ENCODE measurements at places on chromosomes 4 and X.
A peak's percentile ranks its signal among the peaks of the same experiment; 100 is the strongest.

- DNase-seq: peak; percentile 24
These were observed 147.5 kb downstream of the INPP4B start for GRCh38 chr4:142698552-142698951.

- DNase-seq: no peak
These were observed 24.2 kb upstream of the P2RY8 start for GRCh38 chrX:1561164-1561563.

DNA sequence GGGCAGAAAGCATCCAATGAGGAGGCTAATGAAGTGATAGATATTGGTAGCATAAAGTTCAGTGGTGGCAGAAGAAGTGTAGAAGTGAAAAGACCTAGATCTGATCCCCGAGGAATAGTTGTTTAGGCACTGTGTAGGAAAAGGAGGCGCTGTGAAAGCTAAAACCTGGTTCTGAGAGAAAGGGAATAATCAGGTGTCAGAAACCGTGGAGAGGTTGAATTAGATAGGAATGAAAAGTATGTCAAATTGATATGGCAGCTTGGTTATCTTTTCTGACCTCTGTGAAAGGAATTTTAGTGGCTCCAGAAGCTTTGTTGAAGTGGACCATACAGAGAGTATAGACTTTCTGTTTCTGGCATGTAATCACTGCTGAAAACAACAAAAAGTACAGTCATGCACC, 30.8 kb upstream of the CCDC160 start:
- DNase-seq: no peak

GRCh38 chrX:40090050-40090804, 7.5 kb downstream of the BCOR start:
- no peak for DNase-seq

DNA sequence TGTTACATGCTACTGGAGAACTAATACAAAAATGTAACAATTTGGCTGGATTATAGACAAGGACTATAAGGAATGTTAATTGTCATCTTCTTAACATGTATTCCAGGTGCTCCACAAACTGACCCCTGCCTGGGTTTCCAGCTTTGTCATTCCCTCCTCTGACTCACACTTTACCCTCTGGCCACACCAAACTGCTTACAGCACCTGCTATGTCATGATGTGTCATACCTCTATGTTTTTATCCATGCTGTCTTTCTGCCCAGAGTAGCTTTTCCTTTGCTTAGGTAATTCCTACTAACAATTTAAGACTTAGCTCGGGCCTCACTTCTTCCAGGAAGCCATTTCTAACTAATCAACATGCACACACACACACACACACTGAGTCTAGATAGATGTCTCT, 14.0 kb upstream of the SHROOM4 start:
- DNase-seq: no peak

- DNase-seq: no peak
These were observed 22.4 kb upstream of the ARMCX4 start for GRCh38 chrX:101462892-101463291.

DNA sequence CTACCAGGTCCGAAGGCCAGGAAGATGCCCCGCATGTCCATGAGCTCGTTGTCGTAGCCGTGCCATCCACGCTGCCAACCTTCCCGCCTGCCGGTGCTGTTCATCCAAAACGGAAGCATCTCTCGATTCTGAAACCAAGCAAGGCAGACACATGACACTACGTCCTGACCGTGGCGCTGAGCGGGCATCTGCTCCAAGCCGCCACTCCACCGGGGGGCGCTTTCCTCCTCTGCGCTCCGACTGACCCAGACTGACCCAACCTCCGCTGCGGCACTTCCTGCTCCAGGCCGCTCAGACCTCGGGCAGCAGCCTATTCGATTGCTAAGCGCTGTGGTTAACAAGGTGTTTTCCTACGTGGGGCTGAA, 120.5 kb downstream of the ENPP6 start:
- peak; percentile 10 for DNase-seq

GRCh38 chr4:34362654-34363053, 1881.7 kb downstream of the ARAP2 start:
- no peak for DNase-seq

DNA sequence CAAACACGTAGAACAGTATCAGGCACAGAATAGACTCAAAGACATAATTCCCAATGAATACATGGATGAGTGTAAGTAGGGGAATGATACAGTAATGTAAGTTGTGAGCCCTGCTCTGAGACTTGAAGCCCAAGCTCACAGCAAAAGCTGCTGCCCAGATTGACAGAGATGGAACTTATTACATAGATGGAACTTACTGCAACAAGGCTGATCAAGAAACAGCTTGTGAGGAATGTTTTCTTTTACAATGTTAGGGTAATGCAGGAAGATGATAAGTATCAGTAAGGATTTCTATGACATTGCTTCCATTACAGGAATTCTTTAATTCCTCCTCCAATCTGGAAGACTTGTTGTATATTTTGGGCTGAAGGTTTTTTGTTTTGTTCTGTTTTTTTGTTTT, 278.4 kb downstream of the IL15 start:
- DNase-seq: no peak

GRCh38 chr4:54032558-54033135, 31.8 kb downstream of the CHIC2 start:
- no peak for DNase-seq

Measured in CD4-positive, alpha-beta T cell treated with Interleukin-17A for 4 hours (primary cell).